Memory B cell (primary cell): ENCODE measurements at places on chromosomes 12 and 14.
A peak's percentile ranks its signal among the peaks of the same experiment; 100 is the strongest.

DNA sequence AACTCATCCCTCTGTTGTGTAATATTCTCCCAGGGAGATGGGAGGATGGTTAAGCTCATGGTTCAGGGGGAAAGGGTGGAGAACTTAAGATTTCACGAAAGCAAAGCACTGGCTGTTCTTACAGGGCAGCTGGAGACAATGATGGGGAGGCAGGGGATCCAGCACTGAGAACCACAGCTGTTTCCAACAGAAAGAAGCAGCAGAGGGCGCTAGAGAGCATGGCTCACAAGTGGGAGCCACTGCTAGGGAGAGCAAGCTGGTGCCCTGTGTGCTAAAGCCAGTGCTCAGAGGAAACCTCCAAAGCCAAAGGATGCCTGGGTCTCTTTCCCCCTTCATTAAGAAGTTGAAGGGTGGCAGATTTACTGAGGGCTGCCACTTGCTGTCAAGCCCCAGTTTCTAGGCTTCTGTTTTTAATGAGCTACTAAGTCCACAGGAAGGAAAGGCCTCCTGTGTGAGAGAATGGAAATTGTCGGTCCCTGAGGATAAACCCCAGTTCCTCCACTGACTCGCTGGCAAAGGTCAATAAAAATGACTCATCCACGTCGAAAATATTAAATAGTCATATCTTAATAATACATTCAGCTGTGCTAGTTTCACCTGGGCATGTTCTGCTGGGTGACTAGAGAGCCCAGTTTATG is 199.7 kb downstream of the ANO2 start:
- peak; percentile 7 for DNase-seq

DNA sequence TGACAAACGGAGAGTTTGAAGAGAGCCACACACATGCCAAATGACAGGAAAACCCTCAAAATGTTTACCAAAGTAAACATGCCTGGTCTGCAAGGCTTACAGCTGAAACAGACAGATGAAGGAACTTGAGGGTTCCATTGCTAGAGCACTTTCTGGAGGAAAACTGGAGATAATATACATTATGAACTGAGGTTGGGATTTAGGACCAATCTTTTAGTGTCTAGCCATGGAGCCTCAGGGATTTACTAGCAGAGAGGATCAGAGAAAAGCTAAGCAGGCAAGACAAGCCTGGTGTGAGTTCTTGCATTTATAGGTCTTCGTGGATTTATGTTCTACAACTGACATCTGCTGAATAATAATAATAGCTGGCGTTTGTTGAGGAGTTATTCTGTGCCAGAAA is 205.3 kb downstream of the AEBP2 start:
- no peak for DNase-seq

DNA sequence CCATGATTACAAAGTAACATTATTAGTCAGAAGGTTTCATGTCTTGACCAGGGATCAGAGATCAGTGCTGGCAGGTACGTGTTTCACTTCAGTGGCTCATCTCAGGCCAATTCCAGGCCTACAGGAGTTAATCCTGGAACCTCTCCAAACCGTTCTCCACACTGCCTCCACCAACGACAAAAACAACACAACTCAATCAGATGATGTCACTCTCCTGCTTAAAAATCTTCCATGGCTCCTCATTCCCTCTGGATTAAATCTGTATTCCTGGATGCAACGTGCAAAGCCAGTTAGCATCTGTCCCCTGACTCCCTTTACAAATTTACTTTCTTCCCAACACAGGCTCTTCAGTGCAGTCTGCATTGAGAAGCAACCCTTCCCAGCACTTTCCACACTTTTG is 34.3 kb upstream of the TXNRD1 start:
- no peak for DNase-seq

GRCh38 chr12:116939734-116940133 is 29.0 kb downstream of the FBXW8 start:
- DNase-seq = no peak

DNA sequence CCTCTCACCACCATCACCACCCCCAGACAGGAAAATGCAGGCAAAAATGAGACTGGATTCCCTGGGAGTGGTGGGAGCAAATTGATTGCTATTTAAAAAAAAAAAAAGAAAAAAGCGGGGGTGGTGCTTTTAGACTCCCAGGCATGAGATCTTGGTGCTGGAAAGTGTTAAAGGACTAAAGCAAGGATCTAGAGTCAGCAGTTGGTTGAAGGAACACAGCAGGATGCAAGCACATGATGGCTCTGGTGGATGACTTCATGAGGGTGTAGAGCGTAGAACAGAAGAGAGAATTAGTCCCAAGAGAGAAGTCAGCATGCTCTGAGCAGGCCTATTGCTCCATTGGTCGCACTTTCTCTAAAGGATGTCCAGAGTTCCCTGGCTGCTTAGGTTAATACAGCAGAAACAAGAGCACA is 183.8 kb upstream of the HMGA2 start:
- no peak for DNase-seq

DNA sequence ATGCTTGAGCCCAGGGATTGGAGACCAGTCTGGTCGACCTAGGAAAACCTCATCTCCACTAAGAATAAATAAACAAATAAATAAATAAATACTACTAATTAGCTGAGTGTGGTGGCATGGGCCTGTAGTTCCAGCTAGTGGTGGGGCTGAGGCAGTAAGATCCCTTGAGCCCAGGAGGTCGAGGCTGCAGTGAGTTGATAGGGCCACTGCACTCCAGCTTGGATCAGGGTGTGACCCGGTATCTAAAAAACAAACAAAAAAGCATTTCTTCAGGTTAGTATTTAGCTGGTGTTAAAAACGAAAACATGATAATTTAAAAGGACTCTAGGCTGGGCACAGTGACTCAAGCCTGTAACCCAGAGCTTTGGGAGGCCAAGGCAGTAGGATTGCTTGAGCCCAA is 1.2 kb upstream of the FGD4 start:
- DNase-seq = no peak

DNA sequence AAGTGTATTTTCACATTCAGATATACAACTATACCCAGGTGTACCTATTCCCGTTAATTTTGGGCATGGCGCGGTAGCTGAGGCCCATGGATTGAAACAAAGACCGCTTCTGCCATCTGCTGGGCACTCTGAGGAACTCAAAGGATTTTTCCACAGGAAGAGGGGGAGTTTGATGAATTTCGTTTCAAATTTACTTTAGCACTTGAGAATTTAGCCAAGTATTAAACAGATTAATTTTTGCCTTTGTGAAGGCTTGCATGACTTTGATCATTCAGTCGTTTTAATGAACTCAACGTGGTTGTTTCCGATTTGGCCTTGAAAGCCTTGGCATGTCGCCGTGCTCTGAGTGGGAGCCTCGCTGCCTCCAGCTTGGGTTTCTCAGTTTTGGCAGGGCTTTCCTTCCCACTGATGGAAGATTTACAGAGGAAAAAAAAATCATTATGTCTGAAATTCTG is 153.2 kb upstream of the DDHD1 start:
- DNase-seq = no peak

DNA sequence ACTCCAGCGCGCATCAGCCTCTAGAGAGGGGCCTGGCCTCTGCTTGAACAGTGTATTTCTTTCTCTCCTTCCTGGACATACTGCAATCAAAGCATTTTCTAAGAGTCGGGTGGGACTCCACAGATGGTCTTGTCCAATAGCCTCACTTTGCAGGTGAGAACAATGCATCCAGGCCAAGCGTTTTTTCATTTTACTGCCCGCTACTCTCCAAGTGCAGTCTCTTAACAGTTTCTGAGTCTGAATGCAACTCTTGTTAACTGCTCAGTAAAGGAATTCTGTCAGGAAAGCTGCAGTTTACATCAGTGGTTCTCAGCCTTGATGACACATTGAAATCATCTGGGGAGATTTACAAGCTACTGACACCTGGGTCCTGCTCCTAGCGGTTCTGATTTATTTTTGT is 57.0 kb downstream of the IRF2BPL start:
- no peak for DNase-seq

- no peak for DNase-seq
Measured at GRCh38 chr12:39365364-39366001, 77.4 kb downstream of the KIF21A start.

- DNase-seq = no peak
Measured at GRCh38 chr12:29314416-29314815, 66.6 kb downstream of the ERGIC2 start.
